ENCODE measurements at places on chromosomes 1 and 21.

- no peak for DNase-seq
These were observed 40.8 kb downstream of the ITSN1 start for GRCh38 chr21:33682992-33683627.

DNA sequence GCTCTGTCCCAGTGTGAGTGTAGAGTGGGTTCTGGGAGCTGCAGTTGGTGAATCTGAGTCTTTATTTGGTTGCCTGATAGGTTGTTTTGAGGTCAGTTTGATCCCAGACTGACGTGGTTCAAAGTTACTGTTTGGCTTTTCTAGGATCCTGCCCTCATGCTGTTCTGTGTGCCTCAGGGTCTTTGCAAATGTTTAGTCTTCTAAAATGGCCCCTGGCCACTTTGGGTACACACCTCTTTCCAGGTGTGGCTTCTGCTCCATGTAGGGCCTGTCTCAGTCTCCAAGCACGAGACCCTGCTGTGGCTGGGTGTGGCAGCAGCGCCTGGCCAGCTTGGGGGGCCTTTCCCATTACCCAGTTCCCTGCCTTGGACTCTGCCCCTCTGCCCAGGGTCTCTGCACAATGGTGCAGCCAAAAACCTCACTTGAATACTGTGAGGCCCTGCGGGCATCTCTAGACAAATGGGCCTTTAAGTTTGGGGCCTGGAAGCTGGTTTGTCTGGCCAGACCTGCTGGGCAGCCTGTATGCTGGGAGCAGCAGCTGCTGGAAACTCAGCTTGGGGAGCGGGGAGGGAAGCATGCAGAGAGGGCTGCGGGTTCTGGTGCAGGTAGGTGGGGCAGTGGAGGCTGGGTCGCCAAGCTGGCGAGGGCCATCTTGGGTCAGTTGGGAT is 5.6 kb downstream of the PTPRF start:
- DNase-seq: no peak

DNA sequence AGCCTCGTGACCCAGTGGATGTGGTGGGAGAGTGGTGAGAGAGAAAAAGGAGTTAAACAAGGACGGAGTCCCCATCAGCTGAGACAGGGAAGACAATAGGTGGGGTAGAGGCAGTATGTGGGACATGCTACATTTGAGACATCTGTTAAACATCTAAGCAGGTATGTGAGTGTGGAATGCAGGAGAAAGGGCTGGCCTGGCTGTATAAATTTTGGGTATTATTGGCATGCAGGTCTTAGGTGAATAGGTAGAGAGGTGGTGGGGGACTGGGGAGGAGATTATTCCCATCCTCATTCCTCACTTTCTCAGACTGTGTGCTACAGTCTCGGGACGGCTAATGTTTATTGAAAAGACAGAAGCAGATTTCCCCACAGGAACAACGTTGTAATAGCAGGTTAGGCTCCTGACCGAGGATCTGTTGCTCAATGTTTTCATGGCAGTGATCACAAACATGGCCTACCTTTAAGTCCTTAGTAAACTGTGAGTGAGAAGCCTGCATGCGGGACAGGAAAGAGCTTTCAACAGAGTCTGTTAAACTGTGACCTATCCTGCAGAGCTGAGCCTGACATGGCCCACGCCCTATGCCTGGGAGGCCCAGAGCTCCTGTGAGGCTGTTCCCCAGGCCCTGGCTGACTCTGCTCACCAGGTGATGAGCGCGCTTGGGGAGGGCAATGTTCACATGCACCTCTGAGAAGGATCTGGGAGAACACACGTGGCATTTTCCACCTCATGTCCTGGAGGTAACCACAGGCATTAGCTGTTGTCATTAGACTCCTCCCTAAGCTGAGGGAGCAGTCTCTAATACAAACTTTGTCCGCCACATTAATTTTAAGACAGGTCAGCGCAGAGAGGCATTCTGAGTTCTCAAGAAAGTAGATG is 16.5 kb downstream of the VSIG8 start:
- DNase-seq: no peak

DNA sequence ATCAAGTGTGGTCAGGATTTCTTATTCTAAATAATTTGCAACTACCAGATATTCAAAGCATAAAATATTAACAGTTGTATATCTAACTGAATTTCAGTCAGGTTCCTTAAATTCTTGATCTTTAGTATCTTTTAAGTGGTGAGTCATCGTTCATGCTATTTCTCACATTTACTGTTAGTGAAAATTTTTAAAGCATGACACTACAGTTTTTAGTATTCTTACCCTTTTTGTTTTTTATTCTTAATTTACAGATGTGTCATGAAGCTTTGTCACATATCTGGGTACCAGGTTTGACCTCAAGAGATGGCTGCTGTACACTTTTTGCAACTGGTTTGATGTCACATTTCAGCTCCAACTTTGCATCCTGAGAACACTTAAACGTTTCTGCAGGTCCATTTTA is 12.7 kb downstream of the AKIRIN1 start:
- DNase-seq: no peak

GRCh38 chr1:228697207-228698016 is 37.9 kb upstream of the RHOU start:
- no peak for DNase-seq

GRCh38 chr1:159755451-159756007 is 25.2 kb upstream of the DUSP23 start:
- DNase-seq: no peak
